Left ventricle myocardium inferior (tissue), 1 donor: ENCODE measurements at places on chromosomes 1 and 21. TPM values are rescaled to one million over a fixed set of nuclear protein-coding genes. Genes with fewer than 3 reads are reported as not detected.

- DNase-seq, result no peak
Observed at GRCh38 chr1:201089596-201089995, 22.6 kb downstream of the CACNA1S start.

GRCh38 chr1:71640116-71640515, 559.3 kb upstream of the ZRANB2 start:
- no peak for DNase-seq

DNA sequence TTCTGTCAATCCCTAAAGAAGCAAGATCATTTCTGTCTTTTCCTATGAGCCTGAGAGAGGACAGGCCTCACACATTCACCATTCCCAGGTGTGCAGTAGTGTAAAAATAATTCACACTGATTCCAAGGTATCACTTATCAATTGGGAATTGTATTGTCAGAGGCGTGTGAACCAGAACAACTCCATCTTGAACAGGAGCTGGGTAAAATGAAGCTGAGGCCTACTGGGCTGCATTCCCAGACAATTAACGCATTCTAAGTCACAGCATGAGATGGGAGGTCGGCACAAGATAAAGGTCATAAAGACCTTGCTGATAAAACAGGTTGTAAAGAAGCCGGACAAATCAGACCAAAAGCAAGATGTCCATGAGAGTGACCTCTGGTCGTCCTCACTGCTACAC, 239.2 kb downstream of the SMYD3 start:
- DNase-seq, result no peak

DNA sequence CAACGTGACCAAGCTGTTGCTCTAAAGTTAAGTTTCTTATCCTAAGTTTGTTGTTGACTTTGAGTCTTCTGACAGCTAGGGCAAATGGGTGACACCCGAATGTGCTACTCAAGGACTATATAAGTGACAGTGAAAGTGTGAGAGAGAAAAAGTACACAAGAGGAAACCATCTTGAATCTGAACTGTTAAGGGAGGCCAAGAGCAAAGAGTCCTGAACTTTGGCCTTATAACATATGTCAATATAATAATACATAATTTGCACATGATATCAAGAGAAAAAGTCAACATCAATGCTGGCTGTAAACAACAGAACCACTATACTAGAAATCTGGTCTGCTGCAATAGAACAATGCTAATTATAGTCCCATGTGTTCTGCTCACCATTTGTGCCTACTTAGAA, 29.5 kb downstream of the SYNJ1 start:
- DNase-seq, result no peak

DNA sequence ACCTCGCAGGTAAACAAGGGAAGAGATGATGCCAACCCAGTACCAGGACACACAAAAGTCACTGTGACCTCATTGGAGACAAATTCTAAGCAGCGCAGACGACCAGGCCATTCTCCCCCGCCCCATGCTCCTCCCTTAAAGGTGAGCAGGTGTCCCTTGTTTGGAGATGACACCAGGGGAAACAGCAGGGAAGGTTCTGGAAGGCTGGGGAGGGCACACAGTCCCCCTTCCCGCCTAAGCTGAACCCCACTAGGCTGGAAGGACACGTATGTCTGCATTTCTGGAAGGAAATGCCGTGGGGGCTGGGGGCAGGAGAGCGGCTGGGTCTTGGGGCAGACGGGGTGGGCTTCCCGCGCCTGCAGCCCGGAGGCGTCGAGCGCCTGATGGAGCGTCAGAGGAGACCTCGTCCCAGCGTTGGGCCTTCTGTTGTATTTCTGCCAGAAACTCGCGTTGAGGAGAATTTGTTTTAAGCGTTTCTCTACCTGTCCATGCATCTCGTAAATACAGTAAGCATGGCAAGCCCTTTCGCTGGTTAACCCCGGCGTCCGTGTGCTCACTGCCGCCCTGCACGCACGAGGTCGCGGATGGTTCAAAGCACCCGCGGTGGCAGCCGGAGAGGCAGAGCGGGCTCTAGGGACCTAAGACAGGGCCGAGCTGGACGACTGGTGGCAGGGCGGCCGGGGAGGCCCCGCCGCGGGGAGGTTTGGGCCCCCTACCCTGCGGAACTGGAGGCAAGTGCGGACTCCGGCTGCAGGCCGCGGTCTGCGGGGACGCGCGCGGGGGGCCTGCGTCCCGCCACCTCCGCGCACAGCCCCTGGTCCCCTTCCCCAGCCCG, 1.2 kb upstream of the LHX4 start:
- DNase-seq, result no peak

GRCh38 chr1:212147581-212148033, 112.1 kb downstream of the DTL start:
- no peak for DNase-seq

- no peak for DNase-seq
Observed at GRCh38 chr1:38308780-38309179, 262.2 kb upstream of the POU3F1 start.

The DCDC2B gene
- total RNA-seq, result not detected

The C1orf185 gene
- total RNA-seq, result not detected

The EDN2 gene
- 0.47 TPM for total RNA-seq

The TFF2 gene
- not detected for total RNA-seq

The TRAF3IP3 gene
- 1.2 TPM for total RNA-seq
